ENCODE measurements at places on chromosomes 1 and 21. TPM values are rescaled to one million over a fixed set of nuclear protein-coding genes. Genes with fewer than 3 reads are reported as not detected.

EFNA4 gene
- 5.9 TPM for total RNA-seq

LHX8 gene
- total RNA-seq: not detected

GRCh38 chr1:151266821-151267220 is 12.3 kb downstream of the PSMD4 start:
- DNase-seq: no peak

GRCh38 chr1:58884706-58885661 is 101.1 kb upstream of the JUN start:
- DNase-seq: no peak
